ENCODE measurements at places on chromosomes 1 and 21. TPM values are rescaled to one million over a fixed set of nuclear protein-coding genes. Genes with fewer than 3 reads are reported as not detected.

Gene GPA33
- total RNA-seq, result 8.4 TPM

Gene SUCO
- total RNA-seq, result 34.6 TPM

Gene INKA2
- total RNA-seq, result 2.6 TPM

Gene TCEANC2
- total RNA-seq, result 10.6 TPM

Gene KANK4
- total RNA-seq, result not detected

Gene KIAA0319L
- 42.7 TPM for total RNA-seq

Gene CA14
- total RNA-seq, result not detected

Gene NEK2
- total RNA-seq, result 29.8 TPM

Gene C4BPA
- total RNA-seq, result not detected
